ENCODE measurements at places on chromosomes 7 and 10. TPM values are rescaled to one million over a fixed set of nuclear protein-coding genes. Genes with fewer than 3 reads are reported as not detected.

Gene TMEM184A
- 0.36 TPM for total RNA-seq

GRCh38 chr10:80158126-80158525 lies 25.6 kb downstream of the PLAC9 start:
- H3K27me3 ChIP-seq: no peaks in the 10 kb centered on the region
- no peaks in the 10 kb centered on the region for H3K4me1 ChIP-seq
- DNase-seq: no peak
- H3K4me3 ChIP-seq: no peak overlapping the region
- peaks cover 54% of the 10 kb centered on the region for H3K36me3 ChIP-seq
- H3K27ac ChIP-seq: no peak overlapping the region

- no peaks in the 10 kb centered on the region for H3K36me3 ChIP-seq
- H3K4me1 ChIP-seq: no peaks in the 10 kb centered on the region
- H3K27ac ChIP-seq: no peak overlapping the region
- no peak overlapping the region for H3K4me3 ChIP-seq
- DNase-seq: no peak
These were observed 224.1 kb downstream of the DOCK4 start for GRCh38 chr7:111982133-111982532.

GRCh38 chr7:127809261-127809702 lies 157.3 kb downstream of the SND1 start:
- H3K4me3 ChIP-seq: no peak overlapping the region
- peaks cover 18% of the 10 kb centered on the region for H3K4me1 ChIP-seq
